Left hindlimb (tissue), 1 donor: ENCODE measurements at places on chromosomes 12 and 14.

GRCh38 chr12:88242571-88242925, 100.4 kb downstream of the TMTC3 start:
- no peak for DNase-seq

- no peak for DNase-seq
Observed at GRCh38 chr14:61152851-61153364, 128.2 kb downstream of the TMEM30B start.

- DNase-seq, result no peak
Observed at GRCh38 chr14:70741482-70741881, 67.8 kb downstream of the MAP3K9 start.

DNA sequence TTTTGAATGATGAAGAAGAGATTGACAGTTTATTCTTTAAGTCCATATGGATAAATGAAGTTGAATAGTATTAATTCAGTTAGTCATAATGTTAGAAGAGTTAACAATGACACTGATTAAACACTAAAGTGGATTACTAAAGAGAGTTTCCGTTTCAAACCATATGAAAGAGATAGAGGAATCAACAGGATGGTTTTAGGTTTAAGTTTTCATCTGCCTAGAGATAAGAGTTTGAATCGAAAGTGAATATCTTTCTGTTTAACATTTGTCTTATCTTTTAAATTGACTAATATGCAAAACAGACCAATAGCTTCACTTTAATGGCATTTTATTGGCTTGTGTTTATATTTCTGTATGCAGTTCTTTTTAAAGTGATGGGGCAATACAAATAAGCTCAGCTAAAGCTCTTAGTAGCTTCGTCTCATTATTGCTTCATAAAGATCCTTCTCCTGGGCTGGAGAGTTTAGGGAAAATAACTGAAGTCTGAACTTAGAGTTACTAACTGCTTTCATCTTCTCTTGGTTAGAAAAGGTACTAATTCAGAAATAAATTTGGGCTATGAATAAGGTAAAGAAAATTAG, 66.0 kb downstream of the MIPOL1 start:
- no peak for DNase-seq

GRCh38 chr12:92149563-92149962, 3.9 kb upstream of the BTG1 start:
- no peak for DNase-seq

DNA sequence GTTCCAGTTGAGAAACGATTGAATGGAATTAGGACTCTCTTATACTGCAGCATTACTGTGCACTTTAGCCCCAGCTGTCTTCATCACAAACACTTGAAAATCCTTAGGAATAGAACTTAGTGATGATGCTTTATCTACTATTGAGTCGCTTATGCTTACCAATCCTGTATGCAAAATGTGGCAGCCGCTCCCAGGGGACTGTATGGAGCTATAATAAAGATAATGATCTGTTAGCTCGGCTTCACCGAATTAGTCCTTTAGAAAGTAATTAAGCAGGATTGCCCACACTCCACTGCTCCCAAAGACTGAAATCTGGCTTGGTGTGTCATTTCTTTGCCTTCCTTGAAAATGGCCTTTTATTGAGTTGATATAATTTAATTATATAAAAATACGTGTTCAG, 10.6 kb downstream of the EML1 start:
- DNase-seq, result no peak

DNA sequence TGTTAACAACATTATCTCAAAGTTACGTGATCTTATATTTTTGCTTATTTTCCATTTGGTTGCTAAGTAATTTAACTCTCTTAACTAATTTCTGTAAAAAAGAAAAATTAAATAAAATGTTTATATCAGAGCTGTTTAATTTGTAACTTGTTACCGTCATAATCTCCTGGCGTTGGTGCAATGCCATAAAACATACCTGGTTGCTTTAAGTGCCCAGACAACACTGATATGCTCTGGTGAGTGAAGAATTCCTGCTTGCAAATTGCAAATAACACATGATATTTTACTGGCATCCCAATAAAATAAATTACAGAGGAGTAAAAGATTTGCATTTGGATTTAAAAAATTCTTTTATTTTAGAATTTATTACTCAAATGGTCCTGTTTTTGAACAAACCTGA, 640.1 kb upstream of the MIS18BP1 start:
- no peak for DNase-seq

GRCh38 chr12:30837595-30837994, 82.8 kb upstream of the CAPRIN2 start:
- DNase-seq, result no peak

- DNase-seq, result peak; percentile 82
Observed at GRCh38 chr12:52372216-52373154, 5.2 kb upstream of the KRT85 start.

- peak; percentile 79 for DNase-seq
Observed at GRCh38 chr14:96053600-96054381, 14.6 kb downstream of the C14orf132 start.

GRCh38 chr12:131309700-131310099, 356.0 kb downstream of the ADGRD1 start:
- DNase-seq, result no peak

- DNase-seq, result no peak
Observed at GRCh38 chr12:106601496-106601895, 18.7 kb downstream of the RFX4 start.

DNA sequence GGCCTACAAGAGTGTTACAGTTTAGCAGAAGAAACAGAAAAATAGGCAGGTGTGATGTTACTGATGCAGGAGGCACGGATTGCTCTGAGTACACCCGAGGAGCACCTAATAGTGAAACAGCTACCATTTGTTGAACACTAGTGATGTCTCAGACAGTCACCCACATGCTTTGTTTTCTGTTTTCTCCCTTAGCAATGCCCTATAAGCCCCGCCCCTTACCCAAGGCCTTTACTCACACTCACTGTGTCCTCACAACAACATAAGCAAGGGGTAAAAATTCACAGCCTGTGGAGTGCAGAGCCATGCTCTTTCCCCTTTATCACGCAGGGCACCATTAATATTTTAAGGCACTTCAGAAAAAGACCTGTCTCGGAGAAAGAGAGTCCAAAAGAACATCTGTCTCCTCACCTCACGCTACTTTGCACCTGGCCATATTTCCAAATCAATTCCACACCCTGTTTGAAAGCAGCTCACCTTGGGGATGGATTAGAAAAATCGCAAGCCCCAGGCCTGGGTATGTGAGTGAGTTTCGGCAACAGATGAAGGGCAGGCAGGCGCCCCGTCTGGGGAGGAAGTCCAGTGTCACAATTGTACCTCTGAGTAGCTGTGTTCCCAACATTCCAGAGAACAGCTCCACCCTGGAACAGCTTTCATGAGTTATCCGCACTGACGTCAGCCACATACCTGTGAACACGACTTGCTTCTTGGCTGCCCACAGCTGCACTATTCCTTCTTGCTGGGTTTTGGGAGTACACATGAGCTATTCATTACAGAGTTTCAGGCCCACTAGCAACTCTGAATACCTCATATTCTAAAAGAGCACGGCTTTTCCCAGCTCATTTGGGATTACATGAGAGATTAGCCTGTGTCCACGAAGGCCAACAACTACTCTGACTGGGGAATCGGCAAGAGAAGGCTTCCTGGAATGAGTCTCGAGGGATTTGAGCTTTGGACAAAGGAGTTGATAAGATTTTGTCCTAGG, 26.0 kb downstream of the MAPK1IP1L start:
- DNase-seq, result peak; percentile 59

DNA sequence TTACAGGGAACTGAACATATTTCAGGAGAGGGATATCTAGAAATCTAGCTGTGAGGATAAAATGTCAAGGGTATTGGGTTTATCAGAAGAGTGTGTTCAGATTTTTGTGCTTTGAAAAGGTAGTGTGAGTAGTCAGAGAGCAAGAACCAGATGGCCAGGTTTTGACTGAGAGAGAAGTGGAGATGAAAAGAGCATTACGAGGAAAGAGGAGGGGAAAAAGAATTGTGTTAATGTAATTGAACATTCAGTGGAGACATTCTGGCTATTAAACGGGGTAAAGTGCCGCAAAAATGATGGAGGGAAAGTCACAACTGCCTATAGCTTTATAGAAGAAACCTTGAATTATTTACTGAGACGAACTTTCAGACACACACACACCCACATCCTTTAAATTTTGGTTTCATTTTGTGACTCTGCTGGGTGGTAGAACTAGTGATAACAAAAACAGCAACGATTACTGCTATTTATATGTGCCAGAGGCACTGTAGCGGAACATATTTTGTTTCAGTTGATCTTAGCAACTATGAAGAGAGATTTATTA, 213.6 kb downstream of the ERC1 start:
- DNase-seq, result no peak

GRCh38 chr14:56549721-56550120, 29.9 kb upstream of the TMEM260 start:
- no peak for DNase-seq

- DNase-seq, result no peak
Observed at GRCh38 chr14:21054123-21054767, 3.4 kb upstream of the RNASE8 start.

DNA sequence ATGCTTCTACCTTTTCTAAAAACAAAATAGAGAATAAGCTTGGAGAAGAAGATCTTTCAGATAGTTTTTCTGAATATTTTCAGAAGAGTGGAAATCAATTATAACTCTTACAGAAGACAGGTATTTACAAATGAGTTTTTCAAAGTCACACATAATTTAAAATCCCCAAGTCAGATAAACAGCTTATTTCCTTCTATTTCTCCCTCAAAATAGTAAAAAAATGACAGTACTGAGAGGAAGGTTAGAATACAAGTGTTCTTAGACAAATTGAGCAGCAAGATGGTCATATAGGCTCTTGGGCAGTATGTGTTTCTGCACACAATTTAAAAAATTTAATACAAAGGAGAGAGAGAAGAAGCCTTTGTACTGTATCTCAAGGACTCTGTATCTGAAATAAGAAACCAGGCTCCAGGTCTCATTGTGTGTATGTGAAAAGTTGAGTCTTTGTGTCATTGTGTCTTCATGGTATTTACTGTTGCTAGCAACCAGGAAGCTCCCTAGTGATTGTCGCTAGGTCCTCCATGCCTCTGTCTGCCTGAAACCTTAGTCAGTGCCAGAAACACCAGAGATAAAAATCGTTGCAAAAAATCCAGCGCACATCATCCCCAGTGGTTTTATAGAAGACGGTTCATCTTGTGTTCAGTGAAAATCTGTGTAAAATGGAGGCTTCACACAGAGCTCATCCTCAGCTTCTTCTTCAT, 12.9 kb upstream of the TUBA1A start:
- no peak for DNase-seq

DNA sequence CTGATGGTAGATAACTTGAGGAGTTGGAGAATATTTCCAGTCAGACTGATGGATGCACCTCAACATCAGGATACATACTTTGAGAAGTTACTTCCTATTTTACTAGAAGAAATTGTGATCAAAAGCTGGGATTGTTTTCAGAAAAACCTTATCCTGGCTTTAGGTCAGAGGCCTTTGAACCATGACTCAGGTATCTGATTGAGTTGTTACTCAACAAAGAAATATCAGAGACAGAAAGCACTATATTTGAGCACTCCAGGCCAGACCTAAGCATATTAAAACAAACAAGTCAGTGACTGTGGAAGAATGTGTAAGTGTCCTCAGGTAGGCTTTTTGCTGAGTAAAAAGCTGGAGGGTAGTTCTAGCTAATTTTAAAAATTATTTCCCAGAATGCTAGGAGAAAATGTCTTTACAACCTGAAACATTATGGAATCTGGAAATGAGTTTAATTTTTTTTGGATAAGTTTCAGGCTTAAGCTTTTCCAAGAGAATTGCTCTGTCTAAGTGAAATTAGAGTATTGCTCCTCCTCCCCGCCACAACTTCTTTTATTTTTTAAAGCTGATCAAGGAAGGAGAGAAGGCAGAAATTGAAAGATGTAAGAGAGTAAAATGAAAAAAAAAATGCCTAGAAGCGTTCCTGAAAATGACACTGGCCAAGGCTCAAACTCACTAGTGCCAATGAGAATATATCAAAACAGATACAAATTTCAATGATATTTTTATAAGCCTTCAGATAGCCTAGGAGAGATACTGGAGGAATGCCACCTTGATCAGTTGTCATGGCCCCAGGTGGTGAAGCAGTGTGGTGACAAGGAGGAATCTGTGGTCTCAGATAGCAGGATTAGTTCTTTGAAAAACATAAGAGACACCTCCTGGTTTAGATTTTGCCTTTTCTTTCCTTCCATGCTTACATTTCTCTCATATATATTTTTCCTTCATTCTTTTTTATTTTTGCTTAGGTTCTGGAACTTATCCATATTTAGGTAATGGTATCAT, 790.3 kb downstream of the TMTC2 start:
- no peak for DNase-seq

- DNase-seq, result peak; percentile 92
Observed at GRCh38 chr12:56189099-56189917, at the start of gene SMARCC2. TSS of gene SMARCC2 (minus strand) at chr12:56189483. CDS start at chr12:56189461, 22 bp downstream.
